ENCODE measurements at places on chromosomes 13 and 19.

GRCh38 chr13:75960538-75960994 lies 324.4 kb downstream of the LMO7 start:
- DNase-seq = no peak

GRCh38 chr13:109517517-109517916 lies 268.9 kb downstream of the IRS2 start:
- DNase-seq = no peak

- no peak for DNase-seq
These were observed 67.7 kb upstream of the SERP2 start for GRCh38 chr13:44305917-44306370.

DNA sequence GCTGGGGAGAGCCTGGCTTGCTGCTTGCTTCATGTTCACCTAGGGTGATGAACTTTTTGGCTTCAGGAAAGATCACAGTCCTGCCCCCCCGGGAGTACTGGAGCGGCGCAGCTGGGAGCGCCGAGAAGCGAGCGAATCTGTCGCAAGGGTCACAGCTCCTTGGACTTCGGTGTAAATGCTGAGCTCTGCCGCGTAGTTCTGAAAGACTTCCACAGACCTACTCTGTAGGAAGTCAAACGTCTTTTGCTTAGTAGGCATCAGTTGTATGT lies 2.7 kb downstream of the ING1 start:
- peak; percentile 23 for DNase-seq

- DNase-seq = peak; percentile 63
These were observed 109.0 kb downstream of the TNFRSF19 start for GRCh38 chr13:23679220-23679619.

DNA sequence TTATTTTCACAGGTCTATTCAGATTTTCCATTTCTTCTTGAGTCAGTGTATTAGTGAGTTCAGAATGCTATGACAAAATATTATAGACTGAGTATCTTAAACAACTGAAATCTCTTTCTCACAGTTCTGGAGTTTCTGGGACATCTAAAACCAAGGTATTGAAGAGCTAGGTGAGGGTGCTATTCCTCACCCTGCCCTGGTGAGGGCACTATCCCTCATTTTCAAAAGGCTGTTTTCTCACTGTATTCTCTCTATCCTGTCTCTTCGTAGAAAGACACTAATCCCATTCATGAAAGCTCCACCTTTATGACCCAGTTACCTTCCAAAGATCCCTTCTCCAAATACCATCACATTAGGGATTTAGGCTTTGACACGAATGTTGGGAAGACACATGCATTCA lies 1617.1 kb downstream of the PCDH9 start:
- DNase-seq = no peak

GRCh38 chr19:57016076-57016475 lies 103.7 kb upstream of the USP29 start:
- DNase-seq = no peak

DNA sequence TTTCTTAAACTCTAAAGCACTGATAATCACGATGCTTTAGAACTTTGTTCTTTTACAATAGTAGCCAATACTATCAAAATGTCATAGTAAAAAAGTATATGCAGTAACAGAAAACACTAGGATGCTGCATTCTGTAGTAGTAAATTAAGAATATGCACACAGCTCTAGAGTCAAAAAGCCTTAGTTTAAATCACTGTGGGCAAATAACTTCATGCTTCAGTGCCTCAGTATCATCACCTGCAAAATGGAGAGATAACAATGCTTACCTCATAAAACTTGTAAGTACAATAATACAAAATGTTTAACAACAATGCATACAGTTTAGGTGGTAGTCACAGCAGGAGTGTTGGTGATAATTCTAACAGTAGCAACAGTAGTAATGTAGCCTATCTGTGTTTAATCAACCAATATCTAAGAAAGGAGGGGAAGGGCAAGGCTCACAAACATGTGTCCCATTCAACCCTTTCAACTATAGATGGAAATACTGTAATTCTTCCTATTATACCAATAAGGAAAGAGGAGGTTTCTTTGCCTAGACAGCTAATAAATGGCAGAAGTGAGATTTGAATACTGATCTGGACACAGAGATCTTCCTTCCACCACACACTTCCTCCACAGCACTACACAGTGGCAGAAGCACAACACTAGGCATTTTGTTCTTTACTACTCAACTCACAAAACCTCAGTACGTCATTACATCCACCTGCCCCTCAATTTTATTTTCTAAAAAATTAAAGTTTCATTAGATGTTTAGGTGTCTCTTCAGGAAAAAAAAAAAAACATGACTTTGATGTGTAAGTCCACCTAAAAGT lies 4.6 kb downstream of the RBM26 start:
- peak; percentile 58 for DNase-seq

- no peak for DNase-seq
These were observed 967 bp upstream of the TPT1 start for GRCh38 chr13:45341799-45342500.

DNA sequence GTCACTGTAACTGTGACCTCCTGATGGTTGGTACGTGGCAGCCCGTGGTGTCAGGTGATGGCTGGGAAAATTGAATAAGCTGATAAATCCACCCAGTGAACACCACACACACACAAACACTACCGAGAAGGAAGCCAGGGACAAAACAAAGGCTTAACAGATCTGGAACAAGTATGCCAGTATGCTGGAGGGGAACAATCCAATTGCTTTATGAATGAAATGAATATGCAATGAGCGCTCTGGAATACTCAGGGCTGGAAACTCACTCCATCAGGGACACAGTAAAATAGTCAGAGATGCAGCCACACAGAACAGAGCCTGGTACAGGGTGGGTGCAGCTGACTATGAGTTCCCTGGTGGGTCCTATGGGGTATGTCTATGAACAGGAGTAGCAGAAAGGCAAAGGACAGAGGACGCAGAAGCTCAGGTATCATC lies 16.7 kb downstream of the TMTC4 start:
- no peak for DNase-seq

GRCh38 chr13:23460309-23460708 lies 26.8 kb upstream of the SACS start:
- no peak for DNase-seq

Data from activated CD4-positive, alpha-beta T cell treated with anti-CD3 and anti-CD28 coated beads, Interleukin-2, Interleukin-6, amounts not matched to agents 100 ng/mL and 50 ng/mL, durations not matched to agents 16 hours and 8 hours (primary cell).